T-cell (primary cell): ENCODE measurements at places on chromosomes 11 and 22.

- no peak for DNase-seq
Measured at GRCh38 chr11:133409799-133410198, 122.5 kb downstream of the OPCML start.

- DNase-seq: no peak
Measured at GRCh38 chr11:111634981-111635705, 32.9 kb downstream of the SIK2 start.

DNA sequence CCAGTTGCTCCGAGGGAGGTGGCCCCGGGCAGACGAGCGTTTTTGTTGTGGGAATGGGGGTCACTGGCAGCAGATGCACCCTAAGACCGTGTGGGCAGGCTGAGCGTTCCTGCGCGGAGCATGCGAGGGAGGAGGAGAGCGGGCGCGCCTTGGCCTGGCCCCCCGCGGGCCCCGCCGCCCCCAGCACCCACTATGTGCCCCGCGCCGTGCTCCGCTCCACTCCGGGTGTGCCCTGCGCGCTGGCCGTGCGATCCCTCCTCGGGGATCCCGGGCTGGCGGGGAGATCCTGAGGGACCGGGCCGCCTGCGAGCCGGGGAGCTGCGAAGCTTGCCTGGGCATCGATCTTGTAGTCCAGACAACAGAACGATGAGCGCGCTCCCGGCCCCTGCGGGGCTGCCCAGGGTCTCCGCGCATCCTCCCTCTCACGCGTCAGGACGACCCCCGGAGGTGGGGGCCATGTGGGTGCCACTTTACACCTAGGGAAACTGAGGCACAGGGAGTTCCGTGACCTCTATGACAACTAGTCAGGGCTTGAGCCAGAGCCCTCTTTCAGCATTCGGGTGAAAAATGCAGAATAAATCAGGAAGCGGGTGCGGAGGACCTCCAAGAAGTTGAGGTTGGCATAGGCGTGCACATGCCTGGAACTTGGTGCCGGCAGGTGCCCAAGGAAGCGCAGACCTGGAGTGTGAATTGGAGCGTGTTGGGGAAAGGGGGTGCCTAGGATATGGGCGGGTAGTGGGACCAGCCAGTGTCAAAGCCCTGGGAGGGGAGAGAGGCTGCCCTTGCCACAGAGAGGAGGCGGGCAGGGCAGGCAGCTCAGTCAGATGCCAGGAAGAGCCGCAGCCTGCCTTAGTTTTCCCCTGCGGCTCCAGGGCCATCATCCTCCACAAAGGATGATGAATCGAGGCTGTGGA lies 1.3 kb upstream of the KMT5B start:
- no peak for DNase-seq

GRCh38 chr11:100910808-100911207 lies 218.8 kb downstream of the PGR start:
- DNase-seq: no peak

- DNase-seq: no peak
Measured at GRCh38 chr11:15499674-15500073, 385.0 kb downstream of the INSC start.

GRCh38 chr22:36914390-36914752 lies 943 bp downstream of the CSF2RB start:
- no peak for DNase-seq

DNA sequence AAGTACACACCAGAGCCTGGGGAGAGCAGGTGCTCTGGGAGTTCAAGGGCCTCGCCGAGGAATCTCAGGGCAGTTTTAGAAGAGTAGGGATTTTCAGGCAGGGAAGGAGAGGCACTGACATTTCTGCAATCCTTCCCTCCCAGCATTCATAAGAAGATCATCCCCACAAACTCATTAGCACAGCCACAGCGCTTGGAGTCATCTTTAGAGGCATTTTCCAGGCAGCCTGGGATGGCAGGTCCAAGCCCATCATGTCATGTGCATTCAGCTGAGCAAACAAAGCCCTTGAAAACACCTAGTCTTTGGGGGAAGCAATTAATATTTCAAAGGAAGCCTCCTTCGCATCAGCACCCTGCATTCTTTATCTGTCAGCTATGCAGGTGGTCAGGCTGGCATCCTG lies 43.8 kb downstream of the MAP6 start:
- DNase-seq: no peak

- DNase-seq: no peak
Measured at GRCh38 chr11:118610225-118610772, 2.9 kb downstream of the PHLDB1 start.

DNA sequence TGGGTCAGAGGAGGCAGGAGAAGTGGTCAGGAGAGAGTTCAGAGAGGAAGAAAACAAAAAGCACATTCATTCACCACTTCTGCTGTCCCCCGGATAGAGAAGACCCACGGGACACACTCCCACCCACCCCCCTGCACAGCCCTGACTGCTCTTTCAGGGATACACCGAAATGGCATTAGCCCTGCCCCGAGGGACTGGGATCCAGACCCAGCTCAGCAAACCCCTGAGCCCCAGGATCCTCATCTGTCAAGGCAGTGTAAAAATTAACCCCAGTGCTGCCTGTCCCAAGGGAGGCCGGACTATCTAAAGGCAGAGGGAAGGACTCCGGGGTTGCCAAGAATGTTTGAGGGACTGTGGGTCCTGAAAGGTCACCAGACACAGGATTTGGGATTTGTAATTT lies 31.2 kb downstream of the TPBGL start:
- DNase-seq: no peak

DNA sequence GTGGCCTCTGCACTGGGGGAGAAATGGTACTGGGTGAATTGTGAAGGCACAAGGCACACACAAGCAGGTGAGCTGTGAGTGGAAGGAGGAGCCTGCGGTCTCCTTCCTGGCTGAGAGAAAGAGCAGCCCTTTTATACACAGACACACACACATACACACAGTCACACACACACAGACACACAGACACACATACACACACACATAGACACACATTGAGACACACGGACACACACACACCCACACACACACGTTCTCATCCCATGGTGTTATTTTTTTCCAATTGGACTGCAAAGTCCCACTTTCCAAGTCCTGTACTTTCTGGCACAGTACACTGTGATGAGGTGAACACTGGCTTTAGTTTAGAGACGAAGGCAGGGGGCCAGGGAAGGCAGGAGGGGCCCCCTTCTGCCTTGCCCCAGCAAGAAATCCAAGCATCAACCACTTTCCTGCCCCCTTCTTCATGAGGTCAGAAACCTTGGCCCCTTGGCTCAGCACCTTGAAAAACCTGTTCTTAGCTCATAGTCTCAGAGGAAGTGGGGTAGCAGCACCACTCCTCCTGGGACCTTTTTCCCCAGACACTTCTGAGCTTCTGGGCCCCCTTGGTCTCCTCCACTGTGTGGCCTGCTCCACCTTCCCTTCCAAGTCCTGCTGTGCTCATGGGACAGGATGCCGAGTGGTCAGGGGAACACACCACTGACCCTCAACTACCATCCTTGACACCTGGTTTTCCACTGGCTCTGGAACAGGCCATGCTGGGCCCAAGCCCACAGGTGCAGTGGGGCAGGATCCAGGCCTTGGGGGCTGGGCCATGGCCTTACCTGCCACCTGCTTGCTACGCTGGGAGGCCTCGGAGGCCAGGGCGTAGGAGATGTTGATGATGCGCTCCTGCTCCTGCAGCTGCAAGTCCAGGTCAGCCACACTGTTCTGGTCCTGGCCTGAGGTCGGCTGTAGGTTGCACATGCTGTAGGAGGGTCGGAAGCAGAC lies 43.8 kb downstream of the C11orf58 start:
- DNase-seq: no peak

- no peak for DNase-seq
Measured at GRCh38 chr22:43077121-43077877, 11.9 kb downstream of the TTLL1 start.

GRCh38 chr11:32830413-32830738 lies 649 bp downstream of the PRRG4 start:
- no peak for DNase-seq

DNA sequence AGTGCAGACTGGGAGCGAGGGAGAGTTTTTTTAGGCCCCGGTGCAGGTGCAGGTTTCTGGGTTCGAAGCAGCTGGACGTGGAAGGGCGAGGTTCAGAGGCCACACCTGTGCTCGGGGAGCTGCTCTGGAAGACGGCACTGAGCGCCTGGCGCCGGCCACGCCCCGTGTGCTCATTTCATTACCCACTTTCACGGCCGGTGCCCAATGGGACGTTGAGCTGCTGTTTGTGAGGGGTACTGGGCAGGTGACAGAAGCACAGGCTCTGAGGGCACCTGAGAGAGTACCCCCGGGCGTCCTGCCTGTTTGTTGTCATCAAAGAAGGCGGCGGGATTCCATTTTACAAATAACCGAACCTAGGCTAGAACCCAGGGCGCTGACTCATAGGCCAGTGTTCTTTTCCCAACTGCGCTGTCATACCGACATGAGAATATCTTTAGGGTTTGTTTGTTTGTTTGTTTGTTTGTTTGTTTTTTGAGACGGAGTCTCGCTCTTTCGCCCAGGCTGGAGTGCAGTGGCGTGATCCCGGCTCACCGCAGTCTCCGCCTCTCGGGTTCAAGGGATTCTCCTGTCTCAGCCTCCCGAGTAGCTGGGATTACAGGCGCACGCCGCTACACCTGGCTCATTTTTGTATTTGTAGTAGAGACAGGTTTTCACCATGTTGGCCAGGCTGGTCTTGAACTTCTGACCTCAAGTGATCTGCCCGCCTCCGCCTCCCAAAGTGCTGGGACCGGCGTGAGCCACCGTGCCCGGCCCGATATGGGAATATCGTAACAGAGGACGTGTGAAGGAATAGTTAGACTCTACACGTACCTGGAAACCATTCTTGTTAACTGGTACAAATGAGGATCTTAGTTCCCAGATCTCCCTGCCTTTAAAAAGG lies 16.6 kb upstream of the SPTBN2 start:
- no peak for DNase-seq

- no peak for DNase-seq
Measured at GRCh38 chr11:87942786-87943185, 232.5 kb downstream of the RAB38 start.
